ENCODE measurements at places on chromosomes 6 and 20. TPM values are rescaled to one million over a fixed set of nuclear protein-coding genes. Genes with fewer than 3 reads are reported as not detected.

The ZNF343 gene
- polyA plus RNA-seq: 9.0 TPM

DNA sequence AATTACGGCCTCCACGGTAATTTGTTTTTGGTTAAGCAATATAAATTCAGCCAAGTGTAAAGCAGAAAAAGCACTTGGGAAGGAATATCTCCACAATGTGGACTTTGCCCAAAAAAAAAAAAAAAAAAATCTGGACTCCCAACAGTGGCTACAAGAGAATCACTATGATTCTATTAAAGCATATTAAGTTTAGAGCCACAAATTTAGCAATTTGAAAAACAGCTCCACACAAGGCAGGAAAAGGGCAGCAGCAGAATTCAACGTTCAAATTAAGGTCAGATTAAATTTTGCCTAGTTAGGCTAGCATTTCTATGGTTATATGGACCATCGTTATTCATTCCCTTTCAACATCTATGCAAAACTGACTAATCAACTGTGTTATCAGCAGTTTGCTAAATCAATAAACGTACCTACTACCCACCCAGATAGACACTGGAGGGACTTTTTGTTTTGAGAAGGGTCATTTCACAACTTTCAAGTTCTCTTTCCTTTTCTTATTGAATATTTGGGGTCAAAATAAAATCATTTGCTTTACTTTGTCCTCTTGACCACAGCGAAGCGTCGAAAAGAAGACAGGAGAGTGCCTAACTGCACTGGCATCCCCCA lies 1.0 kb downstream of the MCM9 start:
- DNase-seq: no peak

- no peak for DNase-seq
Observed at GRCh38 chr6:154651656-154652055, 81.6 kb upstream of the SCAF8 start.

DNA sequence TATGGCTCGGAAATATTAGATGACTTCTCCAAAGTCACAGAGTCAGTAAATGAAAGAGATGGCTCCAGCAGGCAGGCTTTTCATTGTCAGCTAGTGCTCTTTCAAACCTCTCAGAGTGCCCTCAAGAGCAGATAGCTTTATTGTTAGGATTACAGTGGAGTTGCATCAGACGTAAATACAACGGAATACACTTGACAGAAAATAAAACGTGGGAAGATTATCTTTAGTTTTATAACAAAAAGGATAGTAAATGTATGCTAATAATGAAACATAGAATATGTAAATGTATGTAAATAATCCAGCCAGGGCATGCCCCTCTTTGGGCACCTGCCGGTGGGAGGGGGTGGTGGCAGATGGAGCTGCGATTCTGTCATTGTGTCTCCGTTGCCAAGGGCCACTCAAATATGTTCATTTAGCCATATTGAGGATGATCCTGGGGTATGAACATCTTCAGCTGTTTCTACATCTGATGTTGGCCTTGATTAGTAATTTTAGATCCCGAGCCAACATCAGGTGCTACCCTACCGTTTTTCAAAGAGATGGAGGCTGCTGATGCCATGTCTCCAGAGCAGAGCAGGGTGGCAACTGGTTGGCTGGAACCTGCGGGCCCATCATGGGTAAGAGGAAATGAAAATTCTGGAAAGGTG lies 358.3 kb upstream of the SULF2 start:
- no peak for DNase-seq

- DNase-seq: no peak
Observed at GRCh38 chr6:22350109-22350508, 53.3 kb upstream of the PRL start.
